Fibroblast of upper back skin (primary cell): ENCODE measurements at places on chromosomes 3 and 15.

GRCh38 chr3:73653877-73654276 is 29.1 kb upstream of the PDZRN3 start:
- DNase-seq = peak; percentile 67

DNA sequence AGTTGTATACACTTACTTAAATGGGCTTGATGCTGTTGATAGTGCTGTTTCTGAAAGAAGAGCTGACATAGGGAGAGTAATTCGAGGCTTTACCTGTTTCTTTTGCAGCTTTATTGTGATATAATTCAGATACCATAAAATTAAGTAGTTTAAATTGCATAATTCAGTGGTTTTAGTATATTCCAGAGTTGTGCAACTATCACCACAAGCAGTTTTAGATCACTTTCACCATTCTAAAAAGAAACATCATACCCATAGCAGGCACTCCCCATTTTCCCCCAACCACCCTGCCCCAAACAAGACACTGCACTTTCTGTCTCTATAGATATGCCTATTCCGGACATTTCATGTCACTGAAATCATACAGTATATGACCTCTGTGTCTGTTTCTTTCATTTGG is 98.5 kb downstream of the MTHFS start:
- DNase-seq = peak; percentile 1

DNA sequence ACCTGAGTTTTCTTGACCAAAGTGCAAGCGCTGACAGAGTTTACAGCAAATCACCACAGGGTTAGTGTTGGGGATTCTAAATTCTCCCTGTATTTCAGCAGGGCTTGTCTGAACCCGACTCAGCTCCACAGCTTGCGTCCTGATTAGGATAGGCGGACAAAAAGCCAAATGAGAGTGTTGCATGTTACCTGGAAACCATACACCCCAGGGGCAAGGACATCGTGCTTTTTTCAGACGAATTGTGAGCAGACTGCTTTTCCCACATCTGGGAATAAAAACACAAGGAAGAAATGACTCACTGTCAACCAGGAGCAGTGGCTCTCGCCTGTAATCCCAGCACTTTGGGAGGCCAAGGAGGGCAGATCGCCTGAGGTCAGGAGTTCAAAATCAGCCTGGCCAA is 3.0 kb downstream of the DZIP1L start:
- no peak for DNase-seq

- DNase-seq = no peak
These were observed 555 bp downstream of the TM2D3 start for GRCh38 chr15:101651554-101652097.

GRCh38 chr3:139203752-139204151 is 140.1 kb upstream of the MRPS22 start:
- no peak for DNase-seq

DNA sequence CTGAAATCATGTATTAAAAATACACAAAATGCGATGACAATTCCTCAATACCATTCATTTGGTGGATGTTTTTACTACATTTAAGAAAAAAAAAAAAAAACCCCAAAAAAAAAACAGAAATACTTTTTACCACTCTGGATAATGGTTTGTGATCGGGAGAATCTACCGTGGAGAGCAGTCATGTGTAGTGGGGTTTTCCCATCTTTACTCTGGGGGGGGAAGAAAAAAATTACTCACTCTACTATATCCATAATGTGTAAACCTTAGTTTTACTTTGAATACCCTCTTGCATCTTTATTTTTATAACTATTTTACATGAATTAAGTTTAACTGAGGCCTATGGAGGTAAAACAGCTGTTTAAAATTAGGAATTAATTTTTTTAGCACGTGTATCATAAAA is 83.3 kb downstream of the ANKRD28 start:
- DNase-seq = no peak

- DNase-seq = peak; percentile 60
These were observed 236.4 kb upstream of the RARB start for GRCh38 chr3:25191673-25192072.

- no peak for DNase-seq
These were observed 98.1 kb upstream of the SYNPR start for GRCh38 chr3:63179862-63180522.

DNA sequence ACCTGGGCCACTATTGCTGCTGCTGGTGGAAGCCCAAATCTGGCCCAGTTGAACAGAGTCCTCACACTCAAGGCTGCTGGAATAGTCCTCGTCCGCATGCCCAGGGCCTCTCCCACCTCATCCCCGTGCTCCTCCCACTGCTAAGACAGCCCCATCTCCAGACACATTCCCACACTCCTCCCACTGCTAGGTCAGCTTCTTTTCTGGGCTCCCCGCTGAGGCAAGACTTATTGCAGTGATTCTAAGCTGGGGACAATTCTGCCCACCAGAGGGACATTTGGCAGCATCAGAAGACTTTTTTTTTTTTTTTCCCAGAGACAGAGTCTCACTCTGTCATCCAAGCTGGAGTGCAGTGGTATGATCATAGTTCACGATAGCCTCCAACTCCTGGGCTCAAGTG is 35.1 kb downstream of the POC1A start:
- no peak for DNase-seq

DNA sequence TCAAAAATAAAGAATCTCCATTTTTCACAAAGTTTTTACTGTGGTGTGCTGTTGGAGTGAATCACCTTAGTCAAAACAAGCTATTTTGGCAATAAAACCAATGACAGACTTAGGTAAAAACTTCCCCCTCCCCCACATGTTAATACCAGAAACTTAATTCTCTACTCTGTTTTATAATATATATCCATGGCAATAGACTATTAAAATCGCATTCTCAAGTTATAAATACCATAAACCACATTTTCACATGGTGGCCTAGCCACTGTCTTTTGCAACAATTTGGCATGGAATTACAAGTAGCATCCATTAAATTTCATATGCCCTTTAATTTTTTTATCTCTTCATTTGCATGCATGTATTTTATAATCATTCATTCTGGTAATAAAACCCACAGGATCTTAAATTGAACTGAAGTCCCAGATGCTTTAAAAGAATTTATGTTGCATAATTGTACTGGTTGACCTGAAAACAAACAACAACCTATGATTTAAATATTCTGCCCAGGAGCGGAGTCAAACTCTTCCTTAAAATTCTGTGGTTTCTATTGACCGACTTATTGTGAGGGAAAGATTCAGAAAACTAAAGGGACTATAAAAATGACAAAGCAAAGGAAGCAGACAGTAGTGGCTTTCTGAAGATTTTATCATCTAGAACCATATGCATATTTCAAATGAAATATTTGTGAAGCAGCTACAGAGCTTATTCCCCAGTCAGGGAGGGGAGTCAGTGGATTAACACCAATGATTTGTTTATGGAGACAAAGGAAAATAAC is 229.0 kb upstream of the TBL1XR1 start:
- DNase-seq = peak; percentile 63

GRCh38 chr3:73680391-73681095 is 55.8 kb upstream of the PDZRN3 start:
- peak; percentile 17 for DNase-seq

- no peak for DNase-seq
These were observed 188.0 kb downstream of the MEIS2 start for GRCh38 chr15:36912311-36912712.

DNA sequence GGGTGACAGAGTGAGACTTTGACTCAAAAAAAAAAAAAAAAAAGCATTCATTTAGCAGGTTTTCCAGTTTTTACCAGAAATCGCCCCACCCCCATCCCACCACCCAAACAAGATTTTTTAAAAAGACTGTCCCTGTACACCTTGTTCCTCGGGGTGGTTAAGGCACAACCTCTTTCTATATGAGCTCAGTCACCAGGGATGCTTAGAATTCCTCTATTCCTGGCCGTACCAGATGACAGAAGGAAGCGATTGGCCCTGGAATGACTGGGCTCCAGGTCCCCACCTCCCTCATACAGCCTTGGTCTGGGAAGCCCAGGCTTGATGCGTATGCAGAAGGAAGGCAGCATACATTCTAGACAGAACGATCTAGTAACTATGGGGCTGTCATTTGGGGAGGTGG is 25.6 kb downstream of the IDH2 start:
- DNase-seq = no peak

GRCh38 chr3:80018375-80018774 is 250.6 kb upstream of the ROBO1 start:
- DNase-seq = peak; percentile 7

DNA sequence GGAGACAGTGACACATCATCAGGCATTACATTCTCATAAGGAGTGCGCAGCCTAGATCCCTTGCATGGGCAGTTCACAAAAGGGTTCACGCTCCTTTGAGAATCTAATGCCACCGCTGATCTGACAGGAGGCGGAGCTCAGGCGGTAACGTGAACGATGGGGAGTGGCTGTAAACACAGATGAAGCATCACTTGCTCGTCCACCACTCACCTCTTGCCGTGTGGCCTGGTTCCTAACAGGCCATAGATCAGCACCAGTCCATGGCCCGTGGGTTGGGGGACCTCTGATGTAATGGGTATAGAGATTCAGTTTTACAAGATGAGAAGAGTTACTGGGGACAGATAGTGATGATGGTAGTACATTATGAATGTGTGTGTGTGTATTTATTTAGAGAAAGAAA is 63.0 kb downstream of the FRMD5 start:
- no peak for DNase-seq

GRCh38 chr15:73318463-73319351 is 50.1 kb downstream of the HCN4 start:
- peak; percentile 11 for DNase-seq

DNA sequence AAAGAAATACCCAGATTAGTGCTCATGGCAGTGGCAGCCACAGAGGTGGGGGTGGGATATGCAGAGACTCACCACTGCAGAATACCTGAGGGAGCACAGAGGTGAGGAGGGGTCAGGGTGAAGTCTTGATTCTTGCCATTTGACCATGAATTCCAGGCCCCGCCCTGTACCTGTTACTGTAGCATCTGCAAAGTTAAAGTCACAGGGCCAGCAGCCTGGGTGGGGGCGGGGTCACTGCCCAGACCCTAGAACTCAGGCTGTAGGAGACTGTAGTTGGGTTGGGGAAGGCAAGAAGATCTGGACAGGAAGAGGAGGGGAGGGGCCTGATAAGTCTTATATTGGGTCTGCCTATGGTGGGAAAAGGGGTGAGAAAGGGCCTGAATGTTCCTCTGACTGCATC is 14.5 kb downstream of the CCDC71 start:
- DNase-seq = no peak

DNA sequence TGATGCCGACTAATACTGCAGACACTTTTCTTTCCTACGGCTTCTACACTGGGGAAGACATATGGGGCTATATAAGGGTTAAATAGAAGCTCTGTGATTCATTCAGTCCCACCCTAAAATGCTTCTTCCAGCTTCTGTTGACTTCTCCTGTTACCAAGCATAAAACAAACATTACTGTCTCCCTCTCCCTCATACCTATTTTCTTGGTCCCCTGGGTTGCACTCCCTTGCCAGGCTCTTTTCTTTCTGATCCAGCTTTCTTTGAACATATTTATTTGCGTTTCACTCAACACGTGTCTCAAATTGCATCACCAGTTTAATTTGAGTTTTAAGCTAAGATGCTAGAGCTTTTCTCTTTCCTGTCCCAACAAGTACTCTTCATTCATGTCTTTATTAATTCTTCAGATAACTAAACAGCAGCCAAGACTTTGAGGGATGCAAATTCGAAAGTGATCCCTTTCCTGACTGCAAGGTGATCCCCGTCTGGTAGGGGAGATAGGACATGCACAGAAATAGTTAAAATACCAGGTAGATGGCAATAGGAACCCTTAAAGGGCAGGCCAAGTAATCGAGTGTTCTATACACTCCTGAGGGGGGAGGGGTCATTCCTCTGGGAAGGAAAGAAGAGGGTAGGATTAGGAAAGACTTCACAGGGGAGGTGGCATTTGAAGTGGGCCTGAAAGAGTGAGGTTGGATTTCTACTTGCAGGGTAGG is 198.6 kb upstream of the BCL6 start:
- no peak for DNase-seq

GRCh38 chr3:40057786-40058185 is 248.4 kb downstream of the MYRIP start:
- DNase-seq = no peak

DNA sequence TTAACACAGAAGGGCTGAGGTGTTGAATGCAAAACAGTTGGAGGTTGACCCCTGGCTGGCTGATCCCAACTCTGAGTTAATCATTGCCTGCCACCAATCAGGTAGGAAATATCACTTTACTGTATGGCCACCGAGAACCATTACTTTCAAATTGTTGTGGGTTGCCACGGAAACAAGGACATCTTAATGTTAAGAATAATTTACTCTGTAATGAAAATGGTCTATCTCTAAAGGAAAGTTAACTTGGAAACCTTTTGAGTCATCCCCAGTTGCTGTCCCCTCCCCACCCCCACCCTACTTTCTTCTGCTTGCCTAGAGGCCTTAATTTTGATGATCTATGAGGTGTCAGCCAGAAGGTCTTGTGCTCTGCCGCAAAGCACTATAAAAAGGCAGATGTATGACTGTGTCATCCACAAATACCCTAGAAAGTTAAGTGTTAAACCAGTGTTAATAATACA is 78.7 kb upstream of the SNRK start:
- peak; percentile 9 for DNase-seq

- peak; percentile 48 for DNase-seq
These were observed 106.3 kb downstream of the ZBTB20 start for GRCh38 chr3:115040673-115041286.

GRCh38 chr3:141366285-141367037 is 1.8 kb upstream of the ZBTB38 start:
- peak; percentile 96 for DNase-seq

- peak; percentile 5 for DNase-seq
These were observed 31.1 kb downstream of the SLCO3A1 start for GRCh38 chr15:91884606-91885005.

DNA sequence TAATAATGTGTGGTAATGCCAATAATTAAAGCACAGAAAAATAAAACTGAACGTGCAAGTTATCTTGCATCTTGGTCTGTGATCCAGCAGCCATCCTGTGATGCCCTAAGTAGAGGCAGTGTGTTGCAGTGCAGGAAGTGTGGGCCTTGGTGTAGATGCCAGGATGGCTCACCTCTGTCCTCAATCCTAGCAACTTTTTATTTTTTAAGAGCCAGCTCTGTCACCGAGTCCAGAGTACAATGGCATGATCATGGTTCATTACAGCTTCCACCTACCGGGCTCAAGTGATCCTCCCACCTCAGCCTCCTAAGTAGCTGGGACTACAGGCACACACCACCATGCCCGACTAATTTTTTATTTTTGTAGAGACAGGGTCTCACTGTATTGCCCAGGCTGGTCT is 7.6 kb downstream of the BAHD1 start:
- DNase-seq = no peak

DNA sequence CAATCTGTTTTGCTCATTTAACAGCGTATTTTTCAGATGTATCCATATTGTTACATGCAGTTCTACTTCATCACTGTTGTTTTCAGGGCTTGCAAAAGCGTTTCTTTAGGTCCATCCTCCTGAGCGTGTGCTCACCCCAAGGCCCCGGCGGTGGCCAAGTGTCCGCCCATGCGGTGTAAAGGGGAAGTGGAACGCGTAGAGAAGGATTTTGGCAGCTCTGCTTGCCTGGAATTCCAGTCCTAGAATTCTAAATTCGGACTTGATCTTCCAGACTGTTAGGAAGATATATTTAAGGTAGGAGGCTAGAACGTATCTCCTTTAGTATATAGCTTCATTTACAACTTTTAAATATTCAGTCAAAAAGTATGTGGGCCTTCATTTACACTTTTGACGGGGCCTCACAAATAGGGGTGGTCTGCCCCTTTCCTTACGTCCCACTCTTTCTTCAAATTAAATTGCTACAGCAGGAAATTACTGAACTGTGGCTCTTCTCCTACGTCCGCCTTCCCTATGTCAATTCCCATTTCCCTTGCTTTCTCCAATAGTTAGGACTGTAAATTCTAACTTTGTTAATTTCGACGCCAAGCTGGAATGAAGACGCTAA is 609 bp upstream of the TBC1D23 start:
- DNase-seq = peak; percentile 59

GRCh38 chr15:70596354-70597055 is 166.9 kb downstream of the UACA start:
- DNase-seq = peak; percentile 93

GRCh38 chr15:33888176-33888575 is 80.1 kb upstream of the CHRM5 start:
- no peak for DNase-seq
